ENCODE measurements at places on chromosomes 7 and 10.

GRCh38 chr7:13742126-13742525 is 247.3 kb downstream of the ETV1 start:
- DNase-seq, result no peak

DNA sequence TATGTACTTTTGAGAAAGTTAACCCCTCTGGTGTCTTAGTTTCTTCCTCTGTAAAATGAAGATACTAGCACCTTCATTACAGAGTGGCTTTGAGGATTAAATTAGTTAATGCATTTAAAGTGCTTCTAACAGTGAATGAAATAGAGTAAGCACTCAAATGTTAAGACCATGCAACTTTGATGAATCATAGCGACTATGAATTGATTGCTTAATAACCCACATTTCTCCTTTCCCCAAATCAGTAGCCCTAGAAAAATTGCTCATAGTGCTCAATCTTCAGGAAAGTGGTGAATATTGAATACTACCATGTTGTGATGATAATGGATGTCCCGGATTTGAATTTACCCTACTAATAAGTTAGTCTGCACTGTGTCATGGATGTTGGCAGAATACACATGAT is 48.1 kb downstream of the CD36 start:
- no peak for DNase-seq

DNA sequence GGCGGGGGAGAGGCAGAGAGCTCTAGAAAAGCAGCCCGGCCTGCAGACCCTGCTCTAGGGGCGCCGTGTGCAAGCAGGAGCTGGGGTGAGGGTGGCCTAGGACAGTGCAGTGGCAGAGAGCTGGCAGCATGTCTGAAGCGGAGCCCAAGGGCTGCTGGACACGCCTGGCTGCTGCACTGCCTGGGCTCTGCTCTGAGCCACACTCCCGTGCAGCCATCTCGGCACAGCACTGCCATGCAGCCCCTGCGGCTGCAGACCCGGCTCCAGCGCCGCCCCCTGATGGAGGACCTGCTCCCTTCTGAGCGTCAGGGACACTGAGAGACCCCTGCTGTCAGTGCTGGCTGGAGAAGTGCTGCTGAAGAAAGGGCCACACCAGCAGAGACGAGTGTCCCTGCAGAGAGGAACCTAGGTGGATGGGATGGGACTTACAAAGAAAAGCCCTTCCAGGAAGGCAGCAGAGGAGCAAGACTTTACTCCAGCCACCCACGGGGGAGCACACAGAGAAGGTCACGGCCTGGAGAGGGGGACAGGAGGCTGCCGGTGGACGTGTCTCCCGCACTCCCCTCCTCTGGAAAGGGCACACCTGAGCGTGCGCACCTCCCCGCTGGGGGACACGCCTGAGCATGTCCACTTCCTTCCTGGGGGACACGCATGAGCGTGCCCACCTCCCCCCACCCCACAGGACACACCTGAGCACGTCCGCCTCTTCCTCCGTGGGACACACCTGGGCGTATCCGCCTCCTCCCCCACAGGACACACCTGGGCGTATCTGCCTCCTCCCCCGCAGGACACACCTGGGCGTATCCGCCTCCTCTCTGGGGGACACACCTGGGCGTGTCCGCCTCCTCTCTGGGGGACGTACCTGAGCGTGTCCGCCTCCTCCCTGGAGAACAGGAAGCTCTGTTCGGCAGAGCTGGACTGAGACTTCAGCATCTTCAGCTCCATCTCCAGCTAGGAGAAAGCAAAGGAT is 252.9 kb downstream of the MAD1L1 start:
- DNase-seq, result no peak

- no peak for DNase-seq
Measured at GRCh38 chr7:17988858-17989257, 38.8 kb downstream of the PRPS1L1 start.

DNA sequence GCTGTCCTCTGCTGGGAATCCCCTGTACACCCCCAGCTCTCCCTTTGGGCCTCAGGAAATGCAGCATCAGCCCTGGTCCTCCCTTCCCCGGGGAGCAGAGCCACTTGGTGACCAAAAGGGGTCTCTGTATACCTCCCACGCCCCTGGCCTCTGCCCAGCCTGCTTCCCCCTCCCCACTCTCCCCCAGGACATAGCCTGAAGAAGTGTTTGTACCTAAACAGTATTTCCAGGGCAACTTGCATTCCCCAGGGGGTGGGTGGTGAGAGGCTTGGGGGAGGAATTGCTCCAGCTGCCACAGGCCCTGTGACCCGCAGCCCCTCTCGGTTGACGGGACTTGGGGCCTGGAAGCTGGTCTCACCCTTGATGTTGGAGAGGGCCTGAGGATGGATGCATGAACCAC is 39.3 kb downstream of the TMEM270 start:
- DNase-seq, result no peak

DNA sequence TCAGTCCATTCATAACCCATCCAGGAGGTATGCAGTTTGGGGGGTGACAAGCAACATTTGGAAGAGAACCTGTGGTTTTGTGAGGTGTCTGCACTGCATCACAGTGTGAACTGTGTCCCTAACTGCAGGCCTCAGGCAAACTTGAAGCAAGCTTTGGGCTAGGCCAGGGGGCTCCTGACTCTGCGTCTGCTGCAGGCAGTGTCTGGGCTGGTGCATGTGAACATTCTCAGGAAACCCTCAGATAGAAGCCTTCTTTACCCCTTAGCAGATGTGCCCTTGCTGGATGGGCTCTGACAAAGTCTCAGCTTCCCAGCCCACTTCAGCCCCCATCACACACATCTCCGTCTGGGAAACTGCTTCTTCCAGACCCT is 61.0 kb downstream of the VIPR2 start:
- no peak for DNase-seq

DNA sequence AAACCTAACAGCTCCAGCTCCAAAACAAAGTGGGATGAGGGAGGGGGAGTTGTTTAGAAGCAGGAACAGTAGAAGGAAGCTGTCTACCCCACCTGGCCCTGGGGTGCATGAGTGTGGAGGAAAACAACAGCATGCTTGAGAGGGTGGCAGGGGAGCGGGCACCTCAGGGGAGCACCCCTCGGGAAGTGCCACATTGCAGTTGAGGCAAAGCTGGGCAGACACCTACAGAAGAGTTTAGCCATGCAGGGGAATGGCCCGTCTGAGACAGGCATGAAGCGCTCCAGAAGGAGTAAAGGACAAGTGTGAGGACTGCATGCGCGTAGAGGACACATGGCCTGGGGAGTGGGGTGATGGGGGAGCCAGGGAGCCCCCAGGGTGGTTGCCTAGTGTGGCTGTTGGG is 18.1 kb downstream of the CHAT start:
- no peak for DNase-seq

- no peak for DNase-seq
Measured at GRCh38 chr7:27546610-27547009, 116.1 kb downstream of the HIBADH start.

- no peak for DNase-seq
Measured at GRCh38 chr7:117403737-117404136, 23.6 kb downstream of the ASZ1 start.

DNA sequence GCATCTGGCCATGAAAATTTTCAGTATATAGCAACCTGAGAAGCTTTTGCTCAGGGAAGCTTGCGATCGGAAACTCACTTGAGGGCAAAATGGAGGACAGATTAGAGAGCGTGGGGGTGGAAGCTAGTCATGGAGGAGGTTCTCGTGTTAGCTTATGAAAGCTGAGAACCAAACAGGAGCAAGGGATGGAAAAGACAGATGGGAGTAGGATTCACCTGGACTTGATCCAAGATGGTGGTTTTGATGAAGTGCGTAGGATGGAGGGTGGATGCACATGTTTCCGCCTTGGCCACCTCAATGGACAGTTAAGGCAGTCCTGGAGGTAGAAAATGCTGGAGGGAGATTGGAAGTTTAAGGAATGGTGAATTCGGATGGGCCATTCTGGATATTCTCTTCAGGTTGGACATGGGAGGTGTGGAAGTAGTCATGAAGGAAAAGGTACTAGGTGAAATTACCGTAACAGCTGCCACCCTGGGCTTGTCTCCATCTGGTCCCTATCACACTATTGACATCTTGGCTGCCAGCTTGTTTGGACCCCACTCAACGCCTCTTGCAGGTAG is 6.3 kb upstream of the C10orf95 start:
- DNase-seq, result no peak

DNA sequence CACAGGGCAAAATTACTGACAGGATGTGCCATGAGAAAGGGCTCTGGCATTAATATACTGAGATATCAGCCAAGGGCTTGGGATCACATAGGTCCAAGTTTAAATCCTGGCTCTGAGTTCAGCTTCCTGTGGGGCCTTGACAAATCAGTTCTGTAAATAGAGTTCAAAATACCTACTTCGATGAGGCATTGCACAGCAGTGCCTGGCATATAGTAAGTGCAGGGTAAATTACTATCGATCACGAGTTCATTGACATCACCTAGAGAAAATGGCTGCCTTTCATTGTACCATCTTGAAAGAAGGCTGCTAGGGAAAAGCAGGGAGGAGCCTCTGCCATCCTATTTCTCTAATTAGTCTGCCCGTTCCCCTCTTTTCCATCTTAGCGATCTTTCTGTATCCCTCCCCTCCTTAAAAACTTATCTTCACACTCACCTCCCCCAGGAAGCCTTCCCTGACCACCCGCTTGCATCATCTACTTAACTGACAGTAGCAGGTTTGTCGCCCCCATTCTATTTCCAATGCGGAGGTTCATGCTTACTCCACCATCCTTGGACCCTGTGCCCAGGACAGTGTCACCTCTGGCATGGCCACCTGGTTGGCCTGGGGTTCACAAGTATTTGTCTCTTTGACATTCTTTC is 124.5 kb downstream of the C10orf105 start:
- DNase-seq, result no peak

- no peak for DNase-seq
Measured at GRCh38 chr7:159142199-159142598, 2.5 kb downstream of the VIPR2 start.

- no peak for DNase-seq
Measured at GRCh38 chr10:103104721-103105120, 88.4 kb downstream of the NT5C2 start.

- DNase-seq, result no peak
Measured at GRCh38 chr7:25083201-25083600, 41.9 kb downstream of the CYCS start.

DNA sequence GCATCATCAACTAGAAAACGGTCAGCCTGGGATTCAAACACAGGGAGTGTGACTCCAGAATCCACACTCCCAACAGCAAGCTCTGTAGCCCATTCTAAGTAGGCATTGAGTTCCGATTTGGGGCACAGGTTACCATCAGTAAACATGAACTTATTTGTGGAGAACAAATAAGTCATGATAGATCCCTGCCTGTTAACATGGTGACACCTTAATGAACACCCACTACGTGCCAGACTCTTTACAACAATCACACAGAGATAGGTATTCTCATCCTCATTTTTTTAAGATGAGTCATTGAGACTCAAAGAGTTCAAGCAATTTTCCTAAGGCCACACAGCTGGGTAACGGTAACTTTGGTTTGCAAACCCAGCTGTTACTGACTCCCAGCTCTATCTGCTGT is 91.5 kb downstream of the LYZL2 start:
- no peak for DNase-seq

DNA sequence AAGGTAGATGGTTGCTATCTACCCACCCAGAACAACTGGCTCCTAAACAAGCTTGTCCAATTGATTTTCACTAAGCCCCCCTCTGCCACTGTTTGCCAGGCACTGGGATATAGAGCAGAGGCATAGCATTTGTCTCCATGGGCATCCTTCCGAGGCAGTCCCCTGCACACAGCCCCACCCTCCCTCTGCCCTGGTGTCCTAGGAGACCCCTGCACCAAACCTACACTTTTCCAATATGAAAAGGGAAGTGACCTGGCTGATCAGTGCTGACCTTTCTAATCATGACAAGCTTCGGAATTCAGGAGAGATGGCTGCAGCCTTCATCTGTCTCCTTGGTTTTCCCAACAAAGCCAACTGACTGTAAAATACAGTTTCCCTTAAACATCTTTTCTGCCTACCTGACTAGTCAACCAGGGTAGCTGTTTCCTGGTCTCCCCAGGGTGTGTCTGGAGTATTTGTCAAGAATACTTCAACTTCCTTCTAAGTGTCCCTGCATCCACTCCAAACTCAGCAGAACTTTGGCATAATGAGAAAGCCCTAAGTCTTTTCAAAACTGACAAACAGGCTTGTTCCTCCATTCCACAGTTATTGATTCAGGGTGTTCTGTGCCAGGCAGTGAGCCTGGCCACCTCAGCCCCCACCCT is 7.6 kb upstream of the SLC18A3 start:
- DNase-seq, result no peak

DNA sequence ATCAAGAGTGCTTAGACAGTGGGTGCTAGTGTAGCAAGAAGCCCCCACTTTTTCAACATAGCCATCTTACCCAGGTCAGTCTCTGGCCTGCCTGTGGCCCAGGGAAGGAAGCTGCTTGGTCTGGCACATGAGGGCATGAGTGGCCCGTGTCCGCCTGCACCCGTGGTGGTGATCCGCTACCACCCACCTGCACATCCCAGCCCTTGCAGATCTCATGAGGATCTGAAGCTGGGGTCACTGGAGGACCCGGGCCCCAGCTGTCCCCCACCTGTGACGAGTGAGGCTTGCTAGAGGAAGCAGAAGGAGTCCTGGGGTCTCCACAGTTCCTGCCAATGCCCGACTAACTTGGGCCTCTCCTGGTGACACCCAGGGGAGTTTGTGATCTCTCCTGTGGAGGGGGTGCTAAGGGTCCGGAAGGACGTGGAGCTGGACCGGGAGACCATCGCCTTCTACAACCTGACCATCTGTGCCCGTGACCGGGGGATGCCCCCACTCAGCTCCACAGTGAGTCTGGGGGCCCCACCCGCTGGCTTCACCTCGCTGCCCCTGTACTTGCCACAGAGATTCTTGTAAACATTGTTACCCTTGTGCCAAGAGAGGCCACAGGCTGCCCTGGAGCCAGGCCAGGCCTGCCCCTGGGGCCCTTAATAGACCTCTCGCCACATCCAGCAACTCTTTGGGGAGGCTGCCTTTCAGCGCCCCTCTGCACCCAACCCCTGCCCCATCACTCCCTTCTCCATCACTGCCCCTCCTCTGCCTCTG is 10.8 kb upstream of the VSIR start:
- no peak for DNase-seq

- no peak for DNase-seq
Measured at GRCh38 chr10:121662531-121662930, 64.3 kb upstream of the FGFR2 start.

- DNase-seq, result no peak
Measured at GRCh38 chr7:83579740-83580139, 69.2 kb downstream of the SEMA3E start.

DNA sequence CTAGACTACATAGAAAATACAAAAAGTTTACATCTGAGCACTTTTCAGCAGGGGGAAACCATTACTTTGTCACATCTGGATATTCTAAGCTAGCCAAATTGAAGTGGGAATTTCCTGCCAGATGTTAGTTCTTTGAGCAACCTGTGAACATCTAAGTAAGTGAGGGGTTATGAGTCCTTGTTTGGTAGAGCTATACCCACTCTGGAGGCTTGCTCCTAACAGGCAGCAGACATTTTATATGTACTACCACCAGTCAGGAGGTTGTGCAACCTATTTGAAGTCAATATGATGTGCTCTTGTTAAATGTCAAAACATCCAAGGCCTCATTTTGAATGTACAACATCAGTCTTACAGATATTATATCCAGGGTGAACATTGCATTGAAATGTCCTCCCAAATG is 143.3 kb upstream of the KAT6B start:
- DNase-seq, result no peak
